Stimulated activated CD8-positive, alpha-beta memory T cell treated with anti-CD3 and anti-CD28 coated beads, Interleukin-4, amount 100 ng/mL, for 24 hours (primary cell): ENCODE measurements at places on chromosomes 3 and 15.

- no peak for DNase-seq
Observed at GRCh38 chr3:26256224-26256623, 366.3 kb upstream of the LRRC3B start.

GRCh38 chr3:167228135-167228534 is 152.0 kb downstream of the ZBBX start:
- no peak for DNase-seq

GRCh38 chr15:101378879-101379278 is 83.8 kb upstream of the SNRPA1 start:
- DNase-seq, result no peak

GRCh38 chr15:96125721-96126415 is 204.6 kb upstream of the NR2F2 start:
- no peak for DNase-seq

DNA sequence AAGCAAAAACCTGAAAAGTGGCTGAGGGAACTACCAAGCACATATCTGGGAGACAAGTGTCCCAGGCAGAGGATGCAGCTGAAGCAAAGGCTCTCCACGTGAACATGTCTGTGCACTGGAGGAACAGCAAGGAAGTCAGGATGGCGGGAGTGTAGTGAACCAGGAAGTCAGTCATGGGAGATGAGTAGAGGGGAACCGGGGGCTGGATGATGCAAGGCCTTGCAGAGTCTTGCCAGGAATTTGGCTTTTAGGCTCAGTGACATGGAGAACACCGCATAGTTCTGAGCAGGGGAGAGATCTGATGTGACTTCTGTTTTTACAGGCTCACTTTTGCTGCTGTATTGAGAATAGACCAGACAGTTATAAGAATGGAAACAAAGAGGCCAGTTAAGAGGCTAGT is 19.0 kb downstream of the C2CD4A start:
- DNase-seq, result no peak

DNA sequence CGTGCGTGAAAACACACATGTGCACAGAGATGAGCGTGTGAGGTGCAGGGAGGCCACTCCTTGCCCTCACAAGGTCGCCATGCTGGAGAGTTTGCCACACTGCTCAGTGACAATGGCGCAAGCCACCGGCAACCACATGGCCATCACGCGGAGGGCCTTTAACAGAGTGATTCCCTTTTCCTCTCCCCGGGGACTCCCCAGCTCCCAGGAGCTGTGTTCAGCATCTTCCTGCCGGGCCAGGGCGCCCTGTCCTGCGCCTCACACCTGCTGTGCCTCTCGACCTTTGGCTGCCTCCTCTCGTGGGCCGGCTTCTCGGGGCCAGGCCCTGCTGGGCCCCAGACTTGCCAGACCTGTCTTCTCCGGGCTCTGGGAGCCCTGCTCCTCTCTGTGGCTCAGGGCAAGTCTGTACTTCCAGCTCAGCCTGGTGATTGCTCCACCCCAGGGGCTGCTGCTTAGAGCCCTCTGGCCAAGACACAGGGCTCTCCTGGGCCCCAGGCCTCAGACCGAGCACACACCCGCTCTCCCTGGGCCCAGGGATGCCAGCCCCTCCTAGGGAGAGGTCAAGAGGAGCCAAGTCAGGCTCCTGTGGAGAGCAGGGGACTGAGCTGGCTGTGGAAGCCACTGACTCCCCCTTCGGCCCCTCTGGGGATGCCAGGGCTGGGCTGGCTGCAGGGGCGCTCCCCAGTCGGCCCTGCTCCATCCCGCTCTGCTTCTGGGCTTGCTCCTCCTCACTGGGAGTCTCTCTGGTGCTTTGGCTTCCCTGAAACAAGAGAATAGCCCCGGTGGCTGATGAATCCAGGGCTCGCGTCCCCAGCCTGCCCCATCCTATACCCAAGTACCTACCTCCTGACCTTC is 5.6 kb downstream of the CCDC9B start:
- no peak for DNase-seq

DNA sequence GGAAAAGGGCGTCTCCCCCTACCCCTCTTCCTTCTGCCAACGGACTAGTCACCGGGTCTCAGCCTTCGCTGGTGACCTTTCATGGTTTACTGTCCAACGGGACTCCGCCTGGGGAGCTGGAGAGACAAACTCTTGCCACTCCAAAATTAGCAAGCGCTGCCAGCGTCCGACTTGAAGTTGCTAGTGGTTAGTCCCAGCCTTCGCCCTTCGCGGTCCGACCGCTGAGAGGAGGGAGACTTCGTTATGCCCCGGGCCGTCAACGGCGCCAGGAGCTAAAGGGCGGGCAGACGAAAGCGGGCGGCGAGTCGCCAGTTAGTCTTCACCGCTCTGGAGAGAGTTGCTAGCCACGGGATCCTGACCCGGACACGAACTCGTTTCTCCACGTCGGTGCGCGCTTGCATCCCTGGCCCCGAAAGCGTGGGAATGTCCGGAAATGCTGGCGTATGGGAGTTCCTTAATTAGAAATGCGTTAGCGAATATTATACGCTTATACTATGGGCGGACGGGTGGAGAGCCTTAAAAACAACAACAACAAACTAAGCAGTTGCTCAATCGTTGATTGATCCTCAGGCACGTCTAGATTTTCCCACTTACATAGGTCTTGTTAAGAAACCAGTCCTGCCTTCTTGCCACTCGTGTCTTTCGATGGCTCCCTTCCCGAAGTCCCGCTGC is 716 bp downstream of the SMC4 start:
- peak; percentile 11 for DNase-seq

- no peak for DNase-seq
Observed at GRCh38 chr3:30811151-30811795, 83.2 kb downstream of the GADL1 start.

GRCh38 chr3:68007621-68008226 is 353.3 kb upstream of the SUCLG2 start:
- DNase-seq, result no peak

- DNase-seq, result peak; percentile 81
Observed at GRCh38 chr15:94230883-94231722, at the start of gene MCTP2. MCTP2 (plus strand) TSS chr15:94231561; CDS start chr15:94298266, 66,705 bp downstream.

DNA sequence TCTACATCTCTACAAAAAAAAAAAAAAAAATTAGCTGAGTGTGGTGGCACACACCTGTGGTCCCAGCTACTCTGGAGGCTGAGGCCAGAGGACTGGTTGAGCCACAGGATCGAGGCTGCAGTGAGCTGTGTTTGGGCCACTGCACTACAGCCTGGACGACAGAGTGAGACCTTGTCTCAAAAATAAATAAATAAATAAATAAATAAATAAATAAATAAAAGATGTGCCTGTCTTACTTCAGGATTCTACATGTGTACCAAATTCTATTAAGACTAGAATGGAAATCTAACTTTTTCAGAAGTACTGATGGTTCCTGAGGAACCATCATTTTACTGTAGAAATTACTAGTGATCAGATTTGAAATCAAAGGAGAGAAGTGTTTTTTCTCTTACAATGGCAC is 51.9 kb downstream of the TTBK2 start:
- no peak for DNase-seq

DNA sequence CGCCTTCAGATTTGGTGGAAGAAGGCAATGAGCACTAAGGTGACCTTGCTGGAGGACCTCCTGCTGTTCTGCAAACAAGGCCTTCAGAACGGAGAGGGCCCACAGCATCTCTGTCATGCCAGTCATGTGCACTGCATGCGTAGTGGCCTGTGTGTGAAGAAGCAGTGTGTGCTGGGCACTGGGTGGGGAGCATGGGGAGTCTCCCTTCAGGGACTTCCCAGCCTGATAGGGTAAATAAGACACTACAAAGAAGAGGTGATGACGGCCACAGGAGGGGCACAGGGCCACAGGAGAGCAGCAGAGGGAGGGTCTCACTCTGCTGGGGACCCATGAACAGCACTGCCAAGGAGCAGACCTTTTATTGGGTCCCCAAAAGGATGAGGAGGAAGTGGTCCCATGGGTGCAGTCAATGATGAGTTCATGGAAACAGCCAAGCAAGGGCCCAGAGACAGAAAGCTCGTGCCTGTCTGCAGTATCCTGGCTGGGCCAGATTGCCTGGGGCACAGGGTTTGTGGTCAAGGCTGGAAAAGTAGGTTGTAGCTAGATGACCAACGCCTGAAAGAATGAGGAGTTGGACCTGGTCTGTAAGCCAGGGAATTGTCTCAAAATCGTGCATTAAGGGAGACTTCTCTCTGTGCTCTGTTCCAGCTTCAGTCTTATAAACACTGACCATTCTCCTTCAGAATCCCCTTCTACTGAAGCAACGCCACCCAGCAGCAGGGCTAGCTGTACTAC is 67.8 kb upstream of the SEC61A1 start:
- DNase-seq, result no peak

GRCh38 chr3:101069901-101070798 is 76.9 kb upstream of the ABI3BP start:
- DNase-seq, result peak; percentile 49

GRCh38 chr3:129694228-129694627 is 87.8 kb upstream of the PLXND1 start:
- no peak for DNase-seq

GRCh38 chr3:149609595-149609994 is 48.2 kb downstream of the WWTR1 start:
- no peak for DNase-seq

DNA sequence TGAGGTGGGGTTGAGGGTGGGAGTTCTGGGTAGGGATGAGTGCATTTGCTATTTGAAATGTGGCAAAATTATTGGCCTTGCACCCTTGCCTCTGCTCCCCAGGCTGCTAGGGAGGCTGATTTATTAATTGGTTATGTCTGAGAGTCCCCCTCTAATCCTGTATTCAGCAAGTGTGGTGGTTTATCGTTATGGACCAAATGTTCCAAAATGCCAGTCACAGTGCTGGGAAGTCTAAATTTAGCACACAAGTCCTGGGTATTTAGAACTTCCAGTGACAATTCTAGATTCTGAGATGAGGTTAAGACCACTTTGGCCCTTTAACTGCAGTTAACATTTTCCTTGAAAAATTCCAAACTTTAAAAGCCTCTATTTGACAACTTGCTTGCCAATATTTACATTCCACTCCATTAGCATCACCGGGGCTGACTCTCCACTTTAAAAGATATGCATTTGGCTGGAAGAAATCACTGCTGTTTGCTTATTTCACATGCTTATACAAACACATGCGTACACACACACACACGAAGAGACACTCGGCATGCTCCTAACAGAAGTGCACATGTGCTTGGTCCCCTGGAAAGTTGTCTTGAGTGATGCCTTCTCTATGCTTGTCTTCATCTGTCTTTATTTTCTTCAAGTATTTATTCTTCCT is 247.7 kb downstream of the IL20RB start:
- DNase-seq, result no peak

GRCh38 chr3:193040836-193041672 is 123.4 kb upstream of the MB21D2 start:
- DNase-seq, result no peak

GRCh38 chr3:178479446-178479845 is 56.8 kb upstream of the KCNMB2 start:
- no peak for DNase-seq

GRCh38 chr15:50929062-50929461 is 20.6 kb downstream of the AP4E1 start:
- no peak for DNase-seq

DNA sequence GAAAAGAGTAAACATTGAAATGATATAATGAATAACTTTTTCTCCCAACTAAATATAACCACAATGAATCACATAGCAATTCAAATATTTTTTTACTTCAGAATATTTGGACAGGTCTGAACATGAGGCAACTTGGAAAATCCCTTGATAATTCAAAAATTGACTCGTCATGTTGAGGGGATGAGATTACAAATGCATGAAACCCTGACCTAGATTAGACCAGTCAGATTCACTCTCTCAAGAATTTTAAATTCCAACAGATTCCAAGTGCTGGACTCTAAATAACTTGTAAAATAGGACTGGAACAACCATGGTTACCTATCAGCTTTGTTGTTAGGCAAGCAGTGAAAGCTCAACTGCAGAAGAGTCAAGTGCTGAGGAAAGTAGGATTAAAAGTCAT is 317.5 kb downstream of the GBE1 start:
- DNase-seq, result no peak

DNA sequence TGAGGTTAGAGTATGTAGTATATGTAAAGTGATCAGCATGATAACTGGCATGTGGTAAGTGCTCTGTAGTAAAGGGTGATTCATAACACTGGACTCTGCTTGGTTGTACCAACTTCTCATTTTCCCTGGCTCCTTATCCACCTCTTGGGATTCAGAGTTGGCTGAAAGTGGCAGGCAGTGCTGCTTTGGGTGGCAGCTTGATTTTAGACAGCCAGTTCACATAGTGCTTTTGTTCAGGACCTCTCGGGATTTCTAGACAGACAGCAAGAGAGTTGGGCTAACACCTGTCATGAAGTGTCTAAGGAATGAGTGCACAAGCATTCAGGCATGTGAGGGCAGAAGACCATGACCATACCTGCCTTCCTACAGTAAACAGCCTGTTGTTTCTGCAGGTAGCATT is 69.0 kb downstream of the RBM6 start:
- no peak for DNase-seq

GRCh38 chr3:149177122-149177521 is 44.5 kb downstream of the CP start:
- DNase-seq, result no peak

DNA sequence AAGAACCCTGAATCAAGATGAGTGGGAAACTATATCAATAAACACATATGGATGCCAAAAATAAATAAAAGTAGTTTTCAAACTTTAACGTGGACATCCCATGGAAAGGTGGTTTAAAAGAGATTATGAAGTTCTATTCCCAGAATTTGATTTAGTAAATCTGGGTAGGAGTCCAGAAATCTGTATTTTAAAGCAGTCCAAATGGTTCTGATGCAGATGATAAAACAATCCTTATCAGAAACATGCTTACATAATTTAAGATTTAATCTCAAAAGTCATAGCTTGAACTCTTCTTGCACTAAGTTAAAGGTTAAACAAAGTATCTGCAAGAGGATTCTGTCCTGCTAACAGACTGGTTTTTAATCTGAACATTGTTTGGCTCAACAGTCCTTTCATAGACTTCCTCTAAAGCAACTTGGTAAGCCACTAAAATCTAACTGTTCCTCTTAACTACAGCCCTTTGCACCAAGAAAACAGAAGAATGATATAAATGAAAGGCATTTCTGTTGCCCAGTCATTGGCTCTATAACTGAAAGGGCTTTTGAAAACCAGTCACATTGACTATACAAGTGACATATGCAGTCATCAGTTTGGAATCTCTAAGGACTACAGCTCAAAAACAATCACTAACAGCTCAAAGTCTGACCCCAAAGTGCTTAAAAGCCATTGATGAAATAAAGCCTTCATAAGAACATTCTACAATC is 23.4 kb upstream of the MAP4 start:
- no peak for DNase-seq

GRCh38 chr3:112302150-112302830 is 8.3 kb upstream of the SLC9C1 start:
- DNase-seq, result no peak

DNA sequence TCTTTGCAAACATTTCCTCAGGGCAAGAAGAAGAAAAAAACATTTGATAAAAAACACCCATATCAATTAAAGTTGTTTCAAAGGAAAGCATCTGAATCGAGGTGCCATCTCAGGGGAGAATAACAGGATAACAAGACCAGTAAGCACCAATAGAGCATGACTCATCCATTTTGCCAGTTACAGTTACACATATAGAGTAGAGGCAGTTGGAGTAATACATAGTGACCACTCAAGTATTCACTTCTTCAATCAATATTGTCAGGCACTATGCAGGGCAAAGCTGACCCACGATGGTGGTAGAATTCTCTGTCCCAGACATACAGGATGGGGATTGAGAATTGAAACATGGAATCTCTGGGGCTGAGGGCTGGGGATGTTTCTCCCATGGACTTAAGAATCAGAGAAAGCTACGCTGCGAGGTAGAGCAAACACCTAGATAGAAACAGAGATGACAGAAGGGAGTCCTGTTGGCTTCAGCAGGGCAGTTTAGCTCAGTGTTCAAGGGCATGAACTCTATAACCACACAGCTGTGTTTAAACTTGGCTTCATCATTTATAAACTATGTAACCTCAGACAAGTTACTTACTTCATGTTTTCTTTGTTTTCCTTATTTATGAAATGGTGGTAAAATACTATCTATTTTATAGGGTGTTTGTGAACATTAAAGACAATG is 186.4 kb upstream of the NANOGP8 start:
- DNase-seq, result no peak
